ENCODE measurements at places on chromosomes 16 and 17.

- DNase-seq: peak; percentile 37
Measured at GRCh38 chr17:27378482-27379175, 77.6 kb upstream of the KSR1 start.

GRCh38 chr16:85204242-85205010 is 92.2 kb upstream of the CIBAR2 start:
- no peak for DNase-seq

- peak; percentile 37 for DNase-seq
Measured at GRCh38 chr17:50346313-50347116, 589 bp downstream of the XYLT2 start.

DNA sequence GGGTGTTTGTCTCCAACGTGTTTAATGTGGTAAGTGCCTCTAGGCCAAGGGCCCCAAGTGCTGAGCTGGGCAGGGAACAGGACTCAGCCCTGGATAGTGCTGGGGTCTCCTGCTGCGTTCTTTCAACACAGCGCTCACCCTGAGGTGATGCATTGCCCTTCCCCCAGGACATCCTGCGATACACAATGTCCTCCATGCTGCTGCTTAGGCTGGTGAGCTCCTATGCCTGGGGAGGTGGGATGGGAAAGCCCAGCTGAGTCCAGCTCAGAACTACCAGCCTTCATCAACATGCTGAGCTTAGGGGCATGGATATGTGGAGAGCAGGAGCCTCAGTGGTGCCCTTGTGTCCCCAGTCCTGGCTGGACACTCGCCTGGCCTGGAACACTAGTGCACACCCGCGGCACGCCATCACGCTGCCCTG is 563 bp downstream of the ZACN start:
- no peak for DNase-seq

GRCh38 chr17:4329838-4330237 is 36.6 kb downstream of the UBE2G1 start:
- DNase-seq: peak; percentile 84

- DNase-seq: peak; percentile 67
Measured at GRCh38 chr17:29726715-29727252, 104.1 kb upstream of the CORO6 start.

DNA sequence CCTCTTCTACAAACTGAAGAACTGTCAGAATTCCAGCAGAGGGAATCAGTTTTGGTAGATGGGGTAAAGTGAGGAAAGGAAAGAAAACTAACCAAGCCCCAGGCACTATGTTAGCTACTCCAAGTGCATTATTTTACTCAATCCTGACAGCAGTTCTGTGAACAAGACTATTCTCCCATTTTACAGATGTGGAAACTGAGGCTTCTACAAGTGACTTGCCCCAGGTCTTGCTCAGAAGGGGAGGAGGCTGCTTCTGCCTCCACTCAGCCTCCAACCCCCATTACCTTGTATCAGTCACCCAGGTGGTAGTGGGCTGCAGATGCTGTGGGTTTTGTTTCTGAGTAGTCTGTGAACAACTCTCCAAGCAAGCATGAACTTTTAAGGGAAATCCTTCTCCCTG is 315.2 kb upstream of the MAF start:
- no peak for DNase-seq

GRCh38 chr17:15398736-15399331 is 57.4 kb upstream of the TEKT3 start:
- DNase-seq: peak; percentile 70

GRCh38 chr17:67049025-67049739 is 4.8 kb downstream of the CACNG1 start:
- DNase-seq: no peak

- DNase-seq: no peak
Measured at GRCh38 chr16:68454920-68455435, 6.7 kb upstream of the SMPD3 start.

DNA sequence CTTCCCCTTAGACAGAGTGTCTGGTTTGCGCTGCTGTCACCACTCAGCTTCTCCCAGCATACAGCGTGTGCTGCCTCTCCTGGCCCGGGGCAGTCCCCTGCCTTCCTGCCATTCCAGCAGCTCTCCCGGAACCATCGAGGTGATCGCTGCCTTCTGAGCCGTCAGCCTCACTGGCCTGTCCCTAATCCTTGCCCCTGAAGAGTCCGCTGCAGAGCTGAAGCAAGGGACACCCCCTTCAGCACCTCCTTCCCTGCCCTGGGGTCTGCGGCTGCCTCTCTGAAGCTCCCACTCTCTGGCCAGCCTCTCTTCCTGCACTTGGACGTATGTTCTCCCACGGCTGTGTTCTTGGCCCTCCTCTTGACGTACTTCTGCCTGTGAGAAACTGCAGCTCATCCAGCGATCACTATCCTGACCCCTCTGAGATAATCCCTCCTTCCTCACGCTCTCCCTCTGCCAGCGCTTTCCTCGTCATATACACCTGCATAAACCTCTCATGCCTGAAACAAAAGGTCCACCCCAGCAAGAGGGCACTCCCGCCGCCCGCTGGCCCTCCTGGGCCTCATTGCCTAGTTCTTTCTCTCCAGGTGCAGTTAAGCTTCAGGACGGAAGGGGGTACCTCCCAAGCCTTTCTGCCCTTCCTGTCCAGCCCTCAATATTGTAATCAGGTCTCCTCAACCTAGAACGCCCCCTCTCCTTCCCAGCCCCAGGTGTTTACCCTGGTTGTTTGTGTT is 220.6 kb upstream of the CHMP6 start:
- DNase-seq: no peak

GRCh38 chr16:64238571-64238970 is 883.3 kb downstream of the CDH11 start:
- DNase-seq: peak; percentile 4

- no peak for DNase-seq
Measured at GRCh38 chr17:1956134-1956533, 69.0 kb downstream of the RTN4RL1 start.

- DNase-seq: no peak
Measured at GRCh38 chr17:55334881-55335540, 70.3 kb downstream of the HLF start.

DNA sequence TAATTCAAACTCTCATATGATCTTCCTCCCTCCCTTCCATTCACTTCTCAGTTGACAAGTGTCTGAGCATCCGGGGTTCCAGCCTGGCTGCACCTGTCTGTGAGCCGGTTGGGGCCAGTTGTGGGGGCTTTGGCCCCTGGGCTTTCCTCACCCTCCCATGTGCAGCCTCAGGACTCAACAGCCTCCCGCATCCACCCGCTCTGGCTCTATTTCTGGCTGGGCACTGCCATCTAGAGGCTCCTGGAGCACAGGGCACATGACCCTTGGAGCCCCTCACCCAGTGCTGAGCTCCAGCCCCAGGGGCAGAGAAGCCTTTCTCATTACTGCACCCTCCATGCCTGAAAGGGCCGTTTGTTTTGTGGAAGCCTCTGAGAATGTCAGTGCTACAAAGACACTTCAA is 43.3 kb downstream of the HAPSTR1 start:
- DNase-seq: peak; percentile 66

GRCh38 chr17:1762233-1762900 is 507 bp downstream of the SERPINF1 start:
- DNase-seq: no peak

DNA sequence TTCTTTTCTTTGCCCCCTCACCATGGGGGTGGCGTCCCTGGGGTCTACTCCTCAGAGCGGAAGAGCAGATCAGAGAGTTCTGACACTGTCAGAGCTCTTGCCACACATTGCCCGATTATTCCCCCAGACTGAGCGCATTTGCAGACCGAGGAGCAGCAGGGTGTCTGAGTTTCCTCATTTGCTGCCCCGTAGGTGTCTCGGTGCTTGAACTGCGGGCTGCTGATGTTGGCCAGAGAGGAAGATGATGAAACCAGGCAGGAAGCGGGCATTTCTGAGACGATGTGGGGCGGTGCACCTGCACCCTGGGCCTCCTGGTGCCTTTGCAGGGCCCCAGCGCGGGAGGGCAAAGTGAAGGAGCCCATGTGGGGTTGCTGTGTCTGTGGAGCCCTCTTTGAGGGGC is 55.2 kb downstream of the ARSG start:
- no peak for DNase-seq

GRCh38 chr17:3335876-3336275 is 37.7 kb upstream of the OR3A1 start:
- peak; percentile 12 for DNase-seq

GRCh38 chr17:8119581-8120519 is 1.5 kb upstream of the ALOXE3 start:
- peak; percentile 96 for DNase-seq

- no peak for DNase-seq
Measured at GRCh38 chr16:85103114-85104079, 8.9 kb downstream of the CIBAR2 start.

Measured in kidney tubule cell (primary cell).